ENCODE measurements at places on chromosomes 2 and 18. TPM values are rescaled to one million over a fixed set of nuclear protein-coding genes. Genes with fewer than 3 reads are reported as not detected.

Gene NRP2
- 11.1 TPM for polyA plus RNA-seq

Gene IL36B
- polyA plus RNA-seq, result not detected

DNA sequence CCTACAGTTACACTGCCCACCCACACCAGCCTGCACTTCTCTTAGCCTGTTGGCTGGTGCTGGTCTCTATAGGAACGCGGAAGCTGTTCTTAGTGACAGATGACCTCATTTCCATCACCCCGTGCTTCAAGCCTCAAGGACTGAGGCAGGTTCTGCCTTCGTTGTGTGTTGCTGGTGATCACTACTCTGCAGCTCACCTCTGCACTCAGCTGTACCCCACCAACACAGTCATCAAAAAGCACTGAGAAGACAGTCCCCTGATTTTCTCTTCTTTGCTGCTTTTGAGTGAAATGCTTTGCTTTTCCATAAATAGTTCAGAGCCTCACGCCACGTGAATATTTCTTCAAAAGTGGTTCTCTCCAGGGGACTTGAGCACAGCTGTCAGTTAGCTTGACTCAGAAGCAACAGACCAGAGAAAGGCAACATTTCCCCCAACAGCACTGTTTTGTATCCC, 225.7 kb upstream of the CCDC150 start:
- peak; percentile 39 for DNase-seq

GRCh38 chr2:230011617-230012016, 57.1 kb downstream of the SLC16A14 start:
- no peak for DNase-seq

Gene PGAP1
- polyA plus RNA-seq, result 16.6 TPM

Gene PPP4R1
- 57.2 TPM for polyA plus RNA-seq

Gene LRP2
- polyA plus RNA-seq, result 0.05 TPM

- peak; percentile 42 for DNase-seq
These were observed 74.6 kb downstream of the ACAA2 start for GRCh38 chr18:49738721-49739120.

- no peak for DNase-seq
These were observed 52.6 kb downstream of the ITGB1BP1 start for GRCh38 chr2:9370746-9371145.

- peak; percentile 3 for DNase-seq
These were observed 90.4 kb downstream of the CERKL start for GRCh38 chr2:181566334-181567032.

Gene GYPC
- 133 TPM for polyA plus RNA-seq

GRCh38 chr2:233025706-233026105, 6.8 kb upstream of the NEU2 start:
- DNase-seq, result no peak

Gene ALKAL2
- 0.49 TPM for polyA plus RNA-seq

Gene REG3G
- polyA plus RNA-seq, result not detected

- no peak for DNase-seq
These were observed 28.9 kb upstream of the TOGARAM2 start for GRCh38 chr2:28951910-28952835.

DNA sequence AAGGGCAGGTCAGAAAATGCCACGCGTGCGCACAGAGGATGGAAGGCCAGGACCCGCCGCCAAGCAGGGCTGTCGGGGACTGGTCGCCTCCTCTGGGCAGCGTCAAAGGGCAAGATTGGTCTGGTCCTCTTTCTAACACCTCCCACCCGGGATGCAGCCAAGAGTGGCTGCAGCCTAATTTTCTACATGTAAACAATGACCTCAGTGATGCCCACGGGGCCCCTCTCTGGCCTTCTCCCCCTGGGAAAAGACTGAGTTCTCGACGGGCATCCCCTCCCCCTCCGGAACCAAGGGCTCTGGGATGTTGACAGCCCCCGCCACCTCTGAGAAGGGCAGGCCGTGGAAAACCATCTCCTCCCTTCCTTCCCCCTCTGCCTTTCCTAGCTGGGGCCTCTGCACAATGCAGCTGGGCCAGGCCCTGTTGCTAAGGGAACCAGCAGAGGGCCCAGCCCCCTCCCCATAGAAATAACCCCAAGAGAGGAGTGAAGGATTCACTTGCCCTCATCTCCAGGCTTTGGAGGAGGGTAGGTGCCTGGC, 80.0 kb upstream of the ZNF532 start:
- no peak for DNase-seq

Gene ACMSD
- 0.34 TPM for polyA plus RNA-seq

GRCh38 chr2:168356477-168356835, 99.6 kb upstream of the CERS6 start:
- no peak for DNase-seq

DNA sequence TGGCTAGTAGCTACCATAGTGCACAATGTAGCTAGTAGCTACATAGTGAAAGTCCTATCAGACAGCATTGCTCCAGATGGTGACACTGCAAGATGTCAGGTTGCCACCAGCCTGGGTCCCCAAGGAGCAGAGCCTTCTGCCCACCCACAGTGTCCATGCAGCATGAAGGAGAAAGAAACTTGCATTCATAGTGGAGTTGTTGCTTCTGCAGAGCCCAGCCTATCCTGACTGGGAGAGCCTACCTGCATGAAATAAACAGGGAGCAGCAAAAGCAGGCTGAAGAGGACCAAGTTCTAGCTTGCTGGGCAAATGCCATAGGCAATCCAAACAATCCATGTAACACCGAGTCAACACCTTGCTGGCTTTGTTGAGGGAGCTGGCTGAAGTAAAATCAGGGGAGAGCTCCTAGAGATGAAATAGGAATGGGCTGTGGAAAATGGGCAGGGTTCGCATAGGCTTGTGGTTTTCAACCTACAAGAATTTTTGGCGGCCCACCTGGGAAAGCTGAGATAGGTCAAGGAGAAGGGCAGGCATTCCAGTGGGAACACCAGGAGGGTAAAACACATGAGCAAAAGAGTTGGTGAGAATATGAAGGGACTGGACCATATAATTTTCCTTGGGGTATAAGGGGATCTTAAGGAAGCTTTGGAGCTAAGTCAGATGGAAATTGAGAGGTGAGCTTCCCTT, 195.8 kb downstream of the CYP26B1 start:
- no peak for DNase-seq

DNA sequence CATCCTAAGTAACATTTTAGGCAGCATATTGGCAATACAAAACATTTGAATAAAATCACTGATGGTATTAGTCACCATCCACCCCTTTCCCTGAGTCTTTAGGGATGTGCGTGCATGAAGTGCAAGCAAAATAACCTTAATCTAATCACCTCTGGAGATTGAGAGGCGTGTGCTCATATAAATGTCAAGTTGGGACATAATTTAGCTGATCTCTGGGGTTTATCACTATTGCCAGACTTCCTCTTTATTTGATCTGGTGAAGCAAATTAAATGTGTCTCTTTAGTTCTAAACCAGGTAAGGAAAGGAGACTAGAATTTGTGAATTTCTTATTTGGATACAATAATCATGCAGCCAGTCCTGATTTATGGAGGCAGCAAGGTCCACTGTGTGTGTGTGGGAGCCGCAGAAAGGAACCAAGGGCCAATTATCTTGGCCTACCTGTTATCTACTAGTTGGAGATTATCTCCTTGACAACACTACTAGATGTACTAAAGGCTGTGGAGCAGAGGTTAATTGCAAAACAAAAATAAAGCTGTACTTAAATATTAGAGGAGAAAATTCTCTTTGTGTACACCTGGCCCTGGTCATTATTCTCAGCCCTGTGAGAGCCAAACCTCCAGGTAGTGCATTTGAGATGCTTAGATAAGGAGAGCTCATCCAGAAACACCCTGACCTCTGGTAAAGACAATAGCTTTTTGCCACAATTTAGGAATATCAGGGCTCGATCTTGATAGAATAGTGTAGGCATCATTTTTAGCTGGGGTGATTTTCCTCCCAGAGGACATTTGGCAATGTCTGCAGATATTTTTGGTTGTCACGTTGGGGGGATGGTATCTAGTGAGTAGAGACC, 78.2 kb downstream of the HRH4 start:
- DNase-seq, result no peak

Gene PDCD1
- 0.12 TPM for polyA plus RNA-seq

- no peak for DNase-seq
These were observed 124.8 kb downstream of the AFF3 start for GRCh38 chr2:100017633-100018032.

- DNase-seq, result no peak
These were observed 7.4 kb downstream of the SCN3A start for GRCh38 chr2:165196411-165196810.

DNA sequence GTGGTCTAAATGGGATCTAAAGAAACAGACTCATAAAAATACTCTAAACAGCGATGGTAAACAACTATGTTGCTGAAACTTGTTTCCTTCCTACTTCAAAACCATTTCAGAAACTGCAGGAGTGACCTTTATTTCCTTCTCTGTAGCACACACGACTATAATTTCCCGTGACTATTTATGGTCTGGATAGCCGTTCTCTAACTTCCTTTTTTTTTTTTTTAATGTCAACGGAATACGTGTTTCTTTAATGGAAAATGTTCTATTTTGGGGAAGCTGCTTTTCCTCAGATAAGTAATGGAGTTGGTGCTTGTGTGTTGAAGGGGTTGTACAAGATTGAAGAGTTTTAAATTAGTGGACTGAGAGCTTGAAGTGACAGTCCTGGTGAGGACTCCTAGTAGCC, 224.1 kb downstream of the PHLPP1 start:
- peak; percentile 19 for DNase-seq

- DNase-seq, result no peak
These were observed 59.7 kb downstream of the XDH start for GRCh38 chr2:31354837-31355236.

- DNase-seq, result no peak
These were observed 169.4 kb downstream of the INSIG2 start for GRCh38 chr2:118257696-118258095.

- no peak for DNase-seq
These were observed 171.1 kb upstream of the MC4R start for GRCh38 chr18:60543646-60544045.

- DNase-seq, result peak; percentile 90
These were observed 405 bp downstream of the SP3 start for GRCh38 chr2:173964565-173965371.

Gene UPP2
- polyA plus RNA-seq, result not detected

Gene EGR4
- not detected for polyA plus RNA-seq

Gene AFF3
- 3.9 TPM for polyA plus RNA-seq

GRCh38 chr2:17894005-17894404, 15.5 kb downstream of the KCNS3 start:
- DNase-seq, result no peak

Data from hindlimb muscle (tissue), 1 donor.